Esophagus (tissue), 2 donors: ENCODE measurements at places on chromosomes 5 and 9. TPM values are rescaled to one million over a fixed set of nuclear protein-coding genes. Genes with fewer than 3 reads are reported as not detected.

IFNA13 gene
- not detected for polyA plus RNA-seq

PFN3 gene
- polyA plus RNA-seq, result 0.21 TPM

FST gene
- 4.6 TPM for polyA plus RNA-seq

CA9 gene
- polyA plus RNA-seq, result 0.18 TPM

RARS1 gene
- polyA plus RNA-seq, result 44.6 TPM

ORM2 gene
- not detected for polyA plus RNA-seq

COL15A1 gene
- polyA plus RNA-seq, result 7.3 TPM
